ENCODE measurements at places on chromosomes 5 and 9.

DNA sequence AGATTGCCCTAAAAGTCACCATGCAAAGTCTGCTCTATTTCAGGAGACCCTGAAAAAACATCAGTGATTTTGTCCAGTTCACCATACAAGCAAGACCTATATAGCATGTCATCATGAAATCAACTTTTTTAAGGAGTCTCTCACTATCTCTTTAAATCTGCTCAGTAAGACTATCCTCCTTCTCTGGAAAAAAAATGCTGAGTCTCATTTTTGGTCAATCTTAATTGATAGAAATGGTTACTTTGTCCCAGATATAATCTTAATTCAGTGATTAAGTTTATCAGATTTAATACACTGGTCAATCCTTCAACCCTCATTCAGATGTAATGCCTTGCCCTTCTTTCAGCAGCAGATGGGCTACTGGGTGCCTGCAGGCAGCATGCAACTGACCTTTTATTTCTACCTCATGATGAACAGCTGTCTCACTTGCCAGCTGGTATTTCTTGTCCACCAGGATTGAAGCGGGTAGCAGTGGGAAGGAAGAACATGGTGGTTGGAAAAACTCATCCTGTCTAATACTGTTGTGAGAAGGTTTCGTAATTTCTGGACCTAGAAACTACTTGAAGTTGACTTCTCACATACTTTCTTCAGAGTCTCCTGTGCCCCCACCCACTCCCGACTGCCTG, 375.3 kb downstream of the DNAH5 start:
- DNase-seq, result no peak

GRCh38 chr9:10230512-10230911, 382.3 kb downstream of the PTPRD start:
- DNase-seq, result no peak

DNA sequence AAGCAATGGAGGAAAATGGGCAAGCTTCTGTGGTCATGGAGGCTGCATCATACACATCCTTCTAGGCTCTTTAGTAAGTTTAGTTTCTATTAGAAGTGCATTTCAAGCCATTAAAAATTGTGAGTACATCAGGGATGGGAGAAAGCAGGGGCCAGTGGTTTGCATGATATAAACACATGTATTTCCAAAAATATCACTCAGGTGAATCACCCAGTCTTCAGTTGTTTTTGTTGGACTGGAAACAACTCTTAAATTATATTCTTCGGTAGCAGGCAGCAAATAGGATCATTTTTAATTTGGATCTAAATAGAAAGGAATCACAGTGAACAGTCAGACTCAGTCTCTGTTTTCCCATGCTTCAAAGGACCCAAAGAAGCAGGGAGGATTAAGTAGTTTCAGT, 657.9 kb downstream of the TLR4 start:
- DNase-seq, result no peak

DNA sequence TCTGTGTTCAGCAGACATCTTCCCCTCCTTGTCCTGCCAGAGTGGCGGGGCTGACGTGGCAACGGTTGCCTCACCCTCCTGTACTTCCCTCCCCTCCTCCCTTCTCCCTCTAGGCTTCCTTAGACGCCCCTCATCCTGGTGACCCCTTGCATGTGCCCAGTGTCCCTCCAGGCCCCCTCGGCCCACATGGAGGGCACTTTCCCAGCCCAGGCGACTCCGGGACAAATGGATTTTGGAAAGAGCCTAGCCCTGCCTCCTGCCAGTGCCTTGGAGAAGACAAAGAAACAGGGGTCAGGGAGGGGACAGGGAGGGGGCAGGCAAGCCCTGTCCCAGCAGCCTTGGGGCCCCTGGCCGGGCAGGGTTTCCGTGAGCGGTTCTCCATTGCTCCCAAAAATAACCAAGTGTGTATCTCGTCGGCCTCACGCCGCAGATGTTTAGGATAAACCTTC, 38.3 kb upstream of the NEURL1B start:
- no peak for DNase-seq

DNA sequence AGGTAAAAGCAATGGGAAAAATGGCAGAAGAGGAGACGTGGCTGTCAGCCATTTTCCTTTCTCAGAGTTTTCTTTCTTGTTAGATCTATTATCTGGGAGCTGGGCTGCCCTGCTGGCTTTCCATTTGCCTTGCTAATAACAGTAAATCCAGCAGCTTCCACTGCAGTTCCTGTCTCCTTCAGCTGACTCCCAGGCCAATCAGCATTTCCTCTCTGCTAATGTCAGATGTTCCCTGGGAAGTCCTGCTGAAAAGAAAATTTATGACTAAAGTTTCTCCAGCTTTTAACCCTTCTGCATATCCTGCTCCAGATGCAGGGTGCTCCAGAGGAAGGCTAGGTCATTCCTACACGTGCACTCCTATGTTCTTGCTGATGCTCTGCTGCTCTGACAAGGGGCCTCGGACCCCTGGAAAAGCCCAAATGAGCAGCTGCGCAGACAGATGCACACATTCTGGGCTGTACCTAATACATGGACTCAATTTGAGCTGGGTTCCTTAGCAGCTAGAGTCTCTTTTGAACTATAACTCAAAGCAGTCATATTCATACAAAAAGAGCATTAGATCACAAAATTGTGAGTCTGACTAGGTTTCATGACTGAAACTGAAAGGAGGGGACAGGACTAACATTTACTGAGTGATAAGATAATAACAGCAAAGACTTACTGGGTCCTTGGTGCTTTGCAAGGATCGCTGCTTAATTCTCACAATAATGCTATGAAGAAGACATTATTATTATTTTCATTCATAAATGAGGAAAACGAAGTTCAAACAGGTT, 182.2 kb downstream of the MAPKAP1 start:
- no peak for DNase-seq

- no peak for DNase-seq
Measured at GRCh38 chr9:72914750-72915149, 38.1 kb downstream of the ALDH1A1 start.

- DNase-seq, result no peak
Measured at GRCh38 chr9:82152181-82152580, 163.6 kb downstream of the SPATA31D1 start.

GRCh38 chr9:90539286-90539685, 103.3 kb downstream of the DIRAS2 start:
- DNase-seq, result no peak

GRCh38 chr5:55621229-55621628, 86.5 kb upstream of the PLPP1 start:
- no peak for DNase-seq

- DNase-seq, result no peak
Measured at GRCh38 chr5:170113522-170113900, 7.8 kb downstream of the FOXI1 start.

DNA sequence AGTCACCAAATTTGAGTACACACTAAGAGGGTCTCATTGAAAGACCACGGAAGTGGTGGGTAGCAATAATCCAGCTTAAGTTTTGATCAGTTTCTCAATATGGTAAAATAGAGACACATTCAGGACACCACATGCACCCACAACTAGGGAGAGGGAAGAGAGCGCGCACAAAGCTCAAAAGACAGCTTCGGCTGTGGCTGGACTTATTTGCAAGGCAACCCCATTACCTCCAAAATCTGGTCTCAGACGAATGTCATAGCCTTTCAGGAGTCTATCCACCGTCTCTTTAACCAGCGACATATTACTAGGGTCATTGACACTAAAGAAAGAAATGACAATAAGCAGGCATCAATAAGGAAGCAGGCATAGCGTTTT, 443 bp downstream of the GABRB2 start:
- no peak for DNase-seq

- DNase-seq, result no peak
Measured at GRCh38 chr5:14767053-14767452, 102.5 kb downstream of the OTULIN start.

- no peak for DNase-seq
Measured at GRCh38 chr5:140674629-140675028, 1.3 kb upstream of the DND1 start.
